ENCODE measurements at places on chromosomes 5 and 9. TPM values are rescaled to one million over a fixed set of nuclear protein-coding genes. Genes with fewer than 3 reads are reported as not detected.

PCDHGA12 gene
- not detected for total RNA-seq

- DNase-seq: no peak
These were observed 11.1 kb downstream of the SMAD5 start for GRCh38 chr5:136143763-136144162.

DNA sequence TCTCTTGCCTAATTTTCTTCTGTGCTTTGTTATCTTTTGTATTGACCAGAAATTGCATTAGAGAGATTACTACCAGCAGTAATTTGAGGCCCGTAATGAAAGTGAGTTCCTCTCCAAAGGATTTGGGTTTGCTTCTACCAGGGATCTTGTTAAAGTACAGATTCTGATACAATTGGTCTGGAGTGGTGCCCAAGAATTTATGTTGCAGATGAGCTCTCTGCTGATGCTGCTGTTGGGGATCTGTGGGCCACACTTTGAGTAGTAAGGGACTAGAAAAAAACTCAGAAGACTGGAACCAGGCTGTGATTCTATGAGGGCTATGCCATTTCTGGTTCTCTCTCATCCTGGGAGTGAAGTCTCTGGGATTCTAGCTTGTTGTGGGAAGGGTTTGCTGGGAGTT, 192.2 kb downstream of the SEC61B start:
- DNase-seq: no peak

LHX6 gene
- total RNA-seq: not detected

- DNase-seq: no peak
These were observed 22.1 kb downstream of the IPPK start for GRCh38 chr9:92647671-92648473.

GRCh38 chr5:38607396-38607795, 51.0 kb upstream of the LIFR start:
- no peak for DNase-seq

CBY3 gene
- total RNA-seq: not detected

ELAVL2 gene
- total RNA-seq: not detected

- DNase-seq: no peak
These were observed 51.2 kb downstream of the TARS1 start for GRCh38 chr5:33491941-33492340.

All from activated CD8-positive, alpha-beta T cell treated with anti-CD3 and anti-CD28 coated beads, Interleukin-2, amount 10 ng/mL, durations not matched to agents 7 days and 5 days (primary cell).